ENCODE measurements at places on chromosomes 5 and 9.

DNA sequence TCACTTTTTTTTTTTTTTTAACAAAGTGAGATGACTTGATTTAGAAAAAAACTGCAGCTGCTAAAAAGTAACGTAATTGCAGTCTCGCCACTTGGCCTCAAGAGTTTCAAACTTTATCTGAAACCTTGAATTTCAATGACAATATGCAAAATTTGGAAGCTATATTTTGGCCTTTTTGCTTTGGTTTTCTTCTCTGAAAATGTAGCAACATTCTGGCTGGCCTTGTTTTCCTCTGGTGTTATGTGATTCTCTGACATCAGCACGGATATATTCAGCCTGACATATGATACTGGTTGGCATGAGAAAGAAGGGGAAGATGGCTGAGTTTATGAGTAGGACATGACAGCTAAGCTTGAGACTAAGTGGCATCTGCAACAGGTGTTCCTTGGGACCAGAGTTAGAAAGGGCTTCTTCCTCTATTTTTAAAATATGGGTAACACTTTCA, 136.5 kb downstream of the MEF2C start:
- no peak for DNase-seq

DNA sequence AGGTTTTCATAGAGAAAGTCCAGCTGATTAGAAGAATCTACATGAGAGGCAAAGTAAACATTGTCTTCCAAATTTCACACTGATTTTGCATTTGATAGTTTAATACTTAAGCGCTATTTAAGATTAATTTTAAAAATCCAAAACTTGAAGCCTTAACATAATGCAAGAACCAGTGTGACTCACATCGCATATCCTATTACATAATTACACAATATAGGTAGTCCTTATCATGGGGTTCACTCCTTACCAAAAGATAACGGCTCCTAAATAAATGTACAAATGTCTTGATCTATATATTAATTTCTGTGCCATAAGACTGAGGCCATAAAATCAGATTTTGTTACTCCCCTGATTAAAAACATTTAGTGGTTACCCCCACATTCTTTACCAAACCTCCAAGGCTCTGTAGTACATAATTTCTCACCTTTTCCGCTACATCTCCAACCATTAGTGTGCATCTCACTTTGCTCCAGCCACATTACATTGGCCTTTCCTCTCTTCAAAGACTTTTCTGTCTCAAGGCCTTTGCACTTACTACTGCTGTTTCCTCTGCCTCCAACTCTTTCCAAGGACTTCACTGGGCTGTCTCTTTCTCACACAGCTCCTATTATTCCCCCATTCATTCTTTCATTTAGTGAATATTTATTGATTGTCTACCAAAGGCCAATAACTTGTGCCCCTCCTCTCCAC, 1.0 kb downstream of the RIOK2 start:
- peak; percentile 28 for DNase-seq

GRCh38 chr9:21690561-21690960, 111.9 kb upstream of the MTAP start:
- no peak for DNase-seq

DNA sequence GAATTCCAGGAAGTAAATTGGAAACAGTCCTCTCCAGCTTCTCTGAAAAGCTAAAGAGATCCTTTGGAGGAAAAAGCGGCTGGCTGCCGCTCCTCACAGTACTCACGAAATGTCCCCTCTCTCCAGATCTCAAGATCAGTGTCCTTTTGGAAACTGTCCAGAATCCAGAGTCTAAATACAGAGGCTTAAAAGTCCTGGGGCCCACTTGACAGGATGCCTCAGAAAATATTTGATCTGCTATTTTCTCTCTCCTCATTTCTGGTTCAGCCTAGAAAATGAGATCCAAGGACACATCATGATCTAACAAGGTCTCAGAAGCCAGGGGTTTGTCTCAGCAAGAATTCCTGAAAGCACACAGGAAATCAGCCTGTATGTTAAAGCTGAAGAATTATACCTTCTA, 7.2 kb downstream of the C1QTNF2 start:
- DNase-seq: no peak

DNA sequence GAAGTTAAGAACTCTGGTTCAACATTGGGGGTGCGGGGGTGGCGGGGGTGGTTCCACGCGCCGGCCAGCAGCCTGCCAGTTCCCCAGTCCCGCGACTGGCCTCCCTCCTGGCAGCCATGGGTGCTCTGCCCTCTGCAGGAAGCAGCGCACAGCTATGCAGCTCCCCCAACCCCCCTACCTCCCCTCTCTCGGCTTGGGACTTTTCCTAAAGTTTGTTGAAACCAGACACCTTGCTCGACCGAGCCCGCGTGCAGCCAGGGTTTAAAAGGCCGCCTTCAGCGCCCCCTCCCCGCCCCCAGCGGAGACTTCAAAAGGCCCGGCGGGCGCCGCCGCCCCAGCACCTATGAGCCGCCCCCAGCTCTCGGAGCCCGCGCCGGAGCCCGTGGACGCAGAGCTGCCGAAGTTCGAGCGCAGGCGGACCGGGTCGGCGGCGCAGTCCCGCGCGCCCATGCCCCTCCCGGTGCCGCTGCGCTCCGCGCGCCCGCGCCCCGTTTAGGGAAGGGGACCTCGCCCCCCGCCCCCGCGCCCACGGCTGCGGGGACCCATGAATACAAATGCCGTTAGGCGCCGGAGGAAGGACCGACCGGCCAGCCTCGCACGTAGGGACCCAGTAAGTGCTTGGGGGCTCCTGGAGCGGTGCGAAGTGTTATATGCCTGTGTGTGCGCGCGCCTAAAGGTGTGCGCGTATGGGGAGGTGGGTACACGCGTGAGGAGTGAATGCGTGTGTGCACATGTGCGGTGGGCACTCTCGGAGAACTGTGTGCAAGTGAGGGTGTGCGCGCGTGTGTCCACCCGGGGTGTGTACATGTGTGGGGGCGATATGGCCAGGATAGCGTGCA, 1.4 kb upstream of the COL27A1 start:
- no peak for DNase-seq
